Tongue (tissue), 3 donors: ENCODE measurements at places on chromosomes 1 and 21. TPM values are rescaled to one million over a fixed set of nuclear protein-coding genes. Genes with fewer than 3 reads are reported as not detected.

Gene TEX38
- not detected for total RNA-seq

Gene LYPD8
- total RNA-seq, result not detected

Gene TLCD4
- total RNA-seq, result 43.7 TPM

Gene SYNJ1
- 6.8 TPM for total RNA-seq

DNA sequence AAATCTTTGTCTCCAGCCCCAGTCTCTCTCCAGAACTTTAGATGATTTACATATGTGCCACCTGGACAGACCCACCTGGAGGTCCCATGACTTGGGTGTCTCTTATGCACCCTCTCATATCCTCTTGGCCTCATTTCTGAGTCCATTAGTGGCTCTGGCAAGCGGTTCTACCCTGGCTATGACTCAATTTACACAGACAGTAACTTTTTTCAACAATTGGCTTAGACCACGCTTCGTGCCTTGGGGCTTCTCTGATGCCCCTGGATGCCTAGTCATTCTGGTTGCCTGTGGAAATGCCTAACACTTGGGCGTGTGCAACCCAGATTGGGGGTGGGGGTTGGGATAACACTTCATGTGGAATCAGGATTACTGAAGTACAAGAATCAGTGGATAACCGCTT lies 57.1 kb upstream of the GADD45A start:
- no peak for DNase-seq

- no peak for DNase-seq
These were observed 322 bp downstream of the C1orf162 start for GRCh38 chr1:111474106-111474505.

DNA sequence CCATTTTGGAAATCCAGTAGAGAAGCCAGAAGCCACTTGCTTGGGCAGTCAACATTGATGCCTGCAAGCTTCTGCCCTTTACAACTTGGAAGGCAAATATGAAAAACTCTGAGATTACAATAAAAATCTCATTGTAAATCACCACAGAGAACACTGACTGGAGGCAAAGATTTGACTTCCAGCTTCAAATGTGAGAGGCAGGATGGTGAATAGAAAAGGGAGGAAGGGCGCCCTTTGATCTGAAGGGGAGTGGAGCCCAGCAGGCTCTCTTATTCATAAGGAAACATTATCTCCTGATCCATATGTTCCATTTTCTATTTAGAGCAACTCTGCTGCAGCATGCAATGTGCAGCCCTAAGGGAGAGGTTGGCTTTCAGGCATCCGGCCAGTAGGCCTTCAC lies 348.3 kb downstream of the AJAP1 start:
- no peak for DNase-seq

DNA sequence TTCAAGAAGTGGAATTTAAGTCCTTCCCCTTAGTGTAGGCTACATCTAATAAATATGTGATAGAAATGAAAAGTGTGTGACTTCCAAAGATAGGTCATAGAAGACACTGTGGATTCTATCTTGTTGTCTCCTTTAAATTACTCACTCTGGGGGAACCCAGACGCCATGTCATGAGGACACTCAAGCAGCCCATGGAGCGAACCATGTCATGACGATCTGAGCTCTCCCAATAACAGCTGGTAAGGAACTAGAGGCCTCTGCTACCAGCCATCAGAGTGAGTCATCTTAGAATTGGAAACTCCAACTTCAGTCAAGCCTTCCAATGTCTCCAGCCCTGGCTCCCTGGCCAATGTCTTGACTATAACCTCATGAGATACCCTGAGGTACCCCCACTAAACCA lies 6.3 kb downstream of the COA7 start:
- no peak for DNase-seq

DNA sequence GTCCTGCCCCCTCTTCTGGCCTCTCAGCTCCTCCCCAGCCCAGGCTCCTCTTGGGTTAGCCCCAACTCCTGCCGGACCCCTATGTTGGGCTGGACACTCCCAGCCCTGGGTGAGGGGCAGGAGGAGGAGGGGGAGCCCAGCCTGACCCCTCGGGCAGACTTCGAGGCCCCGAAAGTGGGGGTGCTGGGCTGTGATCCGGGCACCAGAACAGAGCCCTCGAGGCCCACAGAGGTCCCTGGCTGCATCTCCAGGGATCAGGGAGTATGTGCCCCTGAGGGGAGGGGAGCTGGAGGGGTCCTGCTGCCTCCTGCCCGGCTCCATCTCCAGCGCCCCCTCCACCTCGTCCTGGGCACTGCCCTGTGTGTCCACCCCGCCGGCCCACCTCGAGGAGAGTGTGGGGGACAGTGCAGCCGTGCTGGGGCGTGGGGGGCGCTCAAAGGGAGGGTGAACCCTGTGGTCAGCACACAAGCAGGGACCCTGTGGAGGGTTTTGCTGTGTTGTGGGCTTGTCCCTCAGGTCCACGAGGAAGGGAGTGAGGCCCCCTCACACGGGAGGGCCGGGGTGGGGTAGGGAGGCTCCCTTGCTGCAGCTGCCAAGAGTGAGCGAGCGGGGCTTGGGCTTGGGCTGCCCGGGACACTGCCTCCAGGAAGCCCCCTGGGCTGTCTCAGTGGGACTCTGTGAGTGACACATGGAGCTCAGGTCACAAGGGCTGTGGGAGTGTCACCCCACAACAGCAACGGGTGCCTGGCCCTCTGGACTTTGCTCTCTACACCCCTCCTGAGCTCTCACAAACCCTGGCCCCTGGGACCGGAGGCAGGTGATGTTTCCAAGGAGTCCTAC lies 54.4 kb downstream of the COL18A1 start:
- DNase-seq, result no peak

DNA sequence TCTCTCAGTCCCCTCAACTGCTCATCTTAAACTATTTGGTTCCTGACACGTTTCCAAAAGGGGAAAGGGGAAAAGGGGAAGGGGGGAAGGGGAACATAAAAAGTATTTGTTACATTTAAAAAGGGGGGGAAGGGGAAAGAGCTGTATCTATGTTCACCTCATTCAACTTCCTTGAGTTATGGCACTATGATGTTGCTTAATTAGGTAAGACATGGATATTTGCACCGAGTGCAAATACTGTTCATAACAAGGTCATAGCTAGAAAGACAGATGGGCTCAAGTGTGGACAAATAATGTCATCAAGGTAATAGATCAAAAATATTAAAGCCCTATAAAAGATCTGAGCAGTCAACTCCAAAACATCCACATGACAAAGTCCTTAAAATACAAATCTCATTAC lies 26.0 kb downstream of the GPBP1L1 start:
- no peak for DNase-seq

DNA sequence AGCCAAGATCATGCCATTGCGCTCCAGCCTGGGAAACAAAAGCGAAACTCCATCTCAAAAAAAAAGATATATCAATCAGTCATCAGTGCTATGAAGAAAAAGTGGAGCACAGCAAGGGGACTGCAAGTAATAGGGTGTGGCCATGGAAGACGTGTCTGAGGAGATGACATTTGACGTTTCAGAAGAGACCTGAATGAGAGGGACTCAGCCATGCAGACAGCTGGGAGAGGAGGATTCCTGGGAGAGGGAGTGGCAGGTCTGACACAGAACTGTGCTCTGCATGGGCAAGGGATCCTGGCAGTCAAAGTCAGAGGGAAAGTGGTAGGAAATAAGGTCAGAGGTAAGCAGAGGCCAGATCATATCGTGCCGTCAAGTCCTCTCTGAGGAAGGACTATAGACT lies 3.3 kb downstream of the LAX1 start:
- no peak for DNase-seq

GRCh38 chr1:247386687-247387086 lies 29.3 kb upstream of the NLRP3 start:
- DNase-seq, result no peak

DNA sequence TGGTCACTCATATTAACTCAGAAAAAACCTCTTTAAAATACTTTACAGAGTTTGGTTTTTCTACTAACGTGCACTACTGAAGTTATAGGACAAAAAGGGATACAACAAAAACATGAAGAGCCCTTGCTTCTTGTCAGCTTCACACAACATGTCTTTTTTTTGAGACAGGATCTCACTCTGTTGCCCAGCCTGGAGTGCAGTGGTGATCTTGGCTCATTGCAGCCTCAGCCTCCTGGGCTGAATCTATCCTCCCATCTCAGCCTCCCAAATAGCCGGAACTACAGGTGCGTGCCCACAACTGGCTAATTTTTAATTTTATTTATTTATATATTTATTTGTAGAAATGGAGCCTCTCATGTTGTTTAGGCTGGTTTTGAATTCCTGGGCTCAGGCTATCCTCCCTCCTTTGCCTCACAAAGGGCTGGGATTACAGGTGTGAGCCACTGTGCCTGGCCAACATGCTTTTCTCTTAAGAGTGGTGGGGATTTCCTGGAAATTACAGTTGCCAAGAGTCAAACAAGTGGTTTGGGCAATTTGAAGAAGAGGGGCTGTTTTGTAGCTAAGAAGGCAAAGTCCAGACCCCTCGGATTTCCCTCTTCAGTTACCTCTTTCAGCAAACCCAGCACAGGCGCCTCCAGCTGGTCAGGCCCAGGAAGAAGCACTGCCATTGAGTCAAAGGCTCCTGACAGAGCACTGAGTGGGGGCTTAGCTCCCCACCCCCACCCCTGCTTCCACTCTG lies 6.4 kb upstream of the SMPDL3B start:
- DNase-seq, result no peak
